CD14-positive monocyte (primary cell): ENCODE measurements at places on chromosomes 12 and 14.

GRCh38 chr12:69490920-69491643 is 20.9 kb downstream of the FRS2 start:
- DNase-seq, result no peak

DNA sequence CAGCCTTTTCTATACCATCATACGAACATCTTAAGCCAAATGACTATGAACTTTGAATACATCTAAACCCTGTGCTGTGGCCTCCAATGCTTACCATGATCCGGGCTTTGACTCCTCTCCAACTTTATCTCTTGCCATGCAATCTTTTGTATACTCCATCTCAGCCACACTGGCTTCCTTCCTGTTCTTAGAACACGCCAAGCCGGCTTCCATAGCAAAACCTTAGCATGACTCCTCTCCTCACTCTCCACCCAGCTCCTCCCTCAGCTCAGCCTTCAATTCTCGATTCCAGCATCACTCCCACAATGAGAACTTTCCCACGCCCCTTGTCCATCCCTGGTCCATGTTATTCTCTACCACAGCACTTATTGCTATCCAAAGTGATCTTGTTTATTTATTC is 228.3 kb downstream of the NTF3 start:
- no peak for DNase-seq

DNA sequence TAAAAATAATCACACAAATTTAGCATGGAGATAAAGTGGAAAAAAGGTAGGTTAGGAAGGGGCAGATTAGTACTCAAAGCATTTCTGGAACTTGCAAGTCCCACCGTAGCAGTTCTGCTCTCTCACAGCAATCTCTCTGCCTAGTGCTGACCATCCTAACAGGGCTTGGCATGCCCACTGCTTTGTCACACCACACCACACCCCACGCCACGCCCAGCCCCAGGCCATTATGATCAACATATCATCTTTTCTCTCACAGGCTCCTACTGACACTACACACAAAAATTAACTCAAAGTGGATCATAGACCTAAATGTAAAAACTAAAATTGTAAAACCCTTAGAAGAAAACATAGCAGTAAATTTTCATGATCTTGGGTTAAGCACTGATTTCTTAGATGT is 273.7 kb downstream of the DAD1 start:
- no peak for DNase-seq

DNA sequence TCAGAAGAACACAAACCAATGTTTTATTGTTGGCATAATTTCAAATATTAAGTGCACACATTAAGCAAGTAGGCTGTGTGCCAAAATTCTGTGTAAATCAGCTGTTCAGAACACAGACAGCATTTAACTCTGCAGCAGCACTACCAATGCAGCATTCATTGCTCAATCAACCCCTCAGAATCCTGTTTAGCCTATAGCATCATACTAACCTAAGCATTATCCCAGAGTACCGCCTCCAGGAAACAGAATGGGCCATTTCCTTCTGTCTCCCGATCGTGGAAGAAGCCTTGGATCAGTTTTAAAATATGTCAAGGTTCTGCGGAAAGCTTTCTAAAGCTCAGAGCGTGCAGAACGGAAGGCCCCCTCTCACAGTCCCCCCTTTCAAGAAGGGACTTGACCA is 3.3 kb downstream of the IL26 start:
- no peak for DNase-seq

DNA sequence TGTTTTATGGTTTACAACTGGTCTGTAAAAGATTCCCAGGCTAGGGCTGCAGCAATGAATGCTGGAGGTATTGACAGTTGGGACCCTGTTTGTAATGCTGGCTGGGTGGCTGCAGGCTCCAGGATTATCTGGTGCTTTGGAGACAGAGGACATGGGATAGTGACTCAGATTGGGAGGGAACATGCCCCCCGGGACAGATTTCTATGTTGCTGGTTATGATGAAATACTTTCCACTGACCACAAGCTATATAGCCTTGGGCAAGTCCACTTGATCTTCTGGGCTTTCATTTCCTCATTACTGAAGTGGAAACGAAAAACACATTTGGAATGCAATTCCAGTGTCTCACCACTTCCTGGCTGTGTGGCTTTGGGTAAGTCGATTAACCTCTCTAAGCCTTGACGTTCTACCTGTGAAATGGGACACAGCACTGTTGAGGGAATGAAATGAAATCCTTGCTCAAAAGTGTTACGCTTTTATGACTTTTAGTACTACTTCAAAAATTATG is 6.3 kb upstream of the TPCN1 start:
- peak; percentile 92 for DNase-seq

DNA sequence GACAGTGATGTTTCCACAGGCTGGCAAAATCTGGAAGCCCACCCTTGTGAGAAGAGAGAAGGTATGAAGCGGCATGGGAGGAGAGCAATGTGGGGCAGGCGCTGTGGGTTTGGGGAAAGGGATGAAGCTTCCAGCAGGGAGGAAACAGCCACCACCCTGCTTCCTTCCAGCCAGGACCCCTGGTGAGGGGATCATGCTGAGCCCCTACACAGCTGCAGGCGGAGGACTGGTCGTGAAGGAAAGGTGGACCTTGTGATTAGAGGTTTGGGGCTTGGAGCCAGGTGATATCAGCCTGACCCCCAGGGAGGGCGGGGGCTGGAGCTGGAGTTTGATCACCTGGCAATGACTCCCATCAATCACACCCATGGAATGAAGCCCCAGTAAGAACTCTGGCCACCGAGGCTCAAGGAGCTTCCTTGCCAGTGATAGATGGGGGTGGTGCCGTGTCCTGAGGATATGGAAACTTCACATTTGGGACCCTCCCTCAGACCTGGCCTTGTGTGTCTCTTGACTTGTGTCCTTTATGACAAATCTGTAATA is 48.6 kb downstream of the RIMBP2 start:
- no peak for DNase-seq

- no peak for DNase-seq
Measured at GRCh38 chr12:116803013-116803736, 65.1 kb downstream of the RNFT2 start.

DNA sequence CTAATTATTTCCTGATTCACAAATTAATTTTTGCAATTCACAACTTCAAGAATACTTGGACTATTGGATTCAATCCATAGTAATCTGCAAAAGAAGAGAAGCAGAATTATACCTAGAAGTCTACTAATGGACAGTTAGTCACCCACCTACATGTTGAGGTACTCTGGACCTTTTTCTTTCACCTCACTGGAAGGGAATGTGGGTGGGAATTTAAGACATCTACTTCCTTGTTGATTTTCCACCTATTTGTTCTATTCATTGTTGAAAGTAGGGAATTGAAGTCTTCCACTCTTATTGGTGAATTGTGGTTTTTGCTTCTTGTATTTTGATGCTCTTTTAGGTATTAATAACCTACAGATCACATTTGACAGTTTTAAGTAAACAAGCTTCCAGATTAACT is 11.0 kb downstream of the RESF1 start:
- no peak for DNase-seq

DNA sequence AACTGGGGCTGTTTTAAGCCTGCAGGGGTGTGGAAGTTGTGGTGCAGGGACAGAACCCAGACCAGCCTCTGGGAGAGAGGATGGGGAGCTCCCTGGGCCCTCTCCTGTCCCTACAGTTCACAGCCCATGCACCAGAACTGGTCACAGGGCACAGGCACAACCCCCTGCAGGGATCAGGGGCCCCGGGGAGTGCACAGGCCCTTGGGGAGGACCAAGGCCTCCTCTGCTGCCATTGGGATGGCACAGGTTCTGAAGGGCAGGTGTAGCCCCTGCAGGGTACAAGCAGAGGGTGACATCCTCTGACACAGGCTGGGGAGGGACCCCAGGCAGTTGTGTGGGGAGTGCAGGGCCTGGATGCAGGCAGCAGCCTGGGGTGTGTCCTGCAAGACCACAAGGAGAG is 66.4 kb upstream of the SFSWAP start:
- no peak for DNase-seq

DNA sequence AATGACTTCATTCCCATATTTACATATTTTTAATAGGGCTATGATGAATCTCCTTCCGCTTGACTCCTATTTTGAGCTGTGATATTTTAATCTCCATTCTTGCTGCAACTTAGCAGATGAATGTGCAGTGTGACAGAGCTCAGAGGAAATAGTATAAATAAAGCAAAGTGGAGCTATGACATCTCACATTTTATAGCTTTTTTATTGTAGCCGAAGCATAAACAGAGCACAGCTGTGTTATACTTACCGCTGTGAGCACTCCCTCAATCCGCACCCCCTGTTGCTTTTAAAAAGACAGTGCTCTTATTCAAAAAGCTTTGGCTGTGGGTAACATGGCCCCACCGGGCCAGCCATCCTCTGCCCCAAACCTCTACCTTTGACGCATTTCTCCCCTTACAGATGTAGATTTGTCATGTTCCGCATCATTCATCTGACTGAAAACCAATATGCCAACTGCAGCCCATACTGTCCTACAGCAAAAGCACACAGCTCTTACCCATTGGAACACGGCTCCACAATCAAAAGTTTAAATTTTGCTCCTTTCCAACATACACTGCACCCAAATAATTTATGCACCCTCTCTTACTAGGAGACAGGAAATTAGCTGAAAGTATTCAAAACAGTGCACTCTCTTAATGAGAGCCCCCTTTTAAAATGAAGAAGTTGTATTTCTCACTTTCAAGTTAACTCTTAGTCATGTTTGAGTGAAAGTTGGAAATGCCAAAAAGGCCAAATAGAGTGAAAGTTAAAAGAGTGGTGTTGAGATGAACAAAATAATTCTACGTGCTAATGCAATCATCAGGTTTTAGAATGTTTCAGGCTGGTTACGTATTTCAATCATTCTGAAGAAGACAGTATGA is 429.3 kb upstream of the SOX5 start:
- DNase-seq, result no peak

GRCh38 chr12:118307069-118307954 is 65.4 kb downstream of the TAOK3 start:
- peak; percentile 71 for DNase-seq

- no peak for DNase-seq
Measured at GRCh38 chr12:77553976-77554619, 276.6 kb upstream of the NAV3 start.

DNA sequence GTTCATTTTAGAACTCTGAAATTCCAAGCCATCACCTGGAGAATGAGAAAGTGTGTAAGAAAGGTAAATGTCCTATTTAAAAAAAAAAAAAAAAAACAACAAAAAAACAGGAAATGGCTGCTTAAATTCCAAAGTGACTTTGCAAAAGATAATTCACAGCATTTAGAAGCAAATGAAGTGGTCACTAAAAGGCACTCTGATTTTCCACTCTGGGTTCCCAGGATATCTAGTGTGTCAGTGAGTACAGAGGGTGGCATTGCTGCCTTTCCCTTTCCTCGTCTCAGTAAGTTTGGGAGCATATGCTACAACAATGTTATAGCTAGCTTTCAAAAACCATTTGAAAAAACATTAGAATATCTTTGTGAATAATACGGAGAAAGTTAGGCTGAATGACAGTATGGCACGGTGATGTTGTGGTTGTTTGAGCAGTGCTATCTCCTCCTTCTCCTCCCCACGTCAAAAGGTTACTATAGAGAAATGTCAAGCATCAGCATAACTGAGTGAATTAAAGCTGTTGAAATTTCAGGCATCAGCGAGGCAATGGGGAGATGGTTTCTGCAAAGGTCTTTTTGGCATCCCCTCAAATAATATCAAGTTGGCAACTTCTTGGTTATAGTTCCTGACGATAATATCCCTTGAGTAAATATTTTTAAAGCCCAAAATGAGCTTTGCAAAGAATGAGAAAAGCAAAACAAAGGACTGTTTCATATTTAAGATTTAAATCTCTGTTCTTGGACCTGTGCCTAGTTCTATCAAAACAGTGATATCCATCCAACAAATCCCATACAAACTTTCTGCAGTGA is 164.5 kb upstream of the E2F7 start:
- DNase-seq, result no peak

- no peak for DNase-seq
Measured at GRCh38 chr12:84696908-84697540, 215.6 kb downstream of the SLC6A15 start.

DNA sequence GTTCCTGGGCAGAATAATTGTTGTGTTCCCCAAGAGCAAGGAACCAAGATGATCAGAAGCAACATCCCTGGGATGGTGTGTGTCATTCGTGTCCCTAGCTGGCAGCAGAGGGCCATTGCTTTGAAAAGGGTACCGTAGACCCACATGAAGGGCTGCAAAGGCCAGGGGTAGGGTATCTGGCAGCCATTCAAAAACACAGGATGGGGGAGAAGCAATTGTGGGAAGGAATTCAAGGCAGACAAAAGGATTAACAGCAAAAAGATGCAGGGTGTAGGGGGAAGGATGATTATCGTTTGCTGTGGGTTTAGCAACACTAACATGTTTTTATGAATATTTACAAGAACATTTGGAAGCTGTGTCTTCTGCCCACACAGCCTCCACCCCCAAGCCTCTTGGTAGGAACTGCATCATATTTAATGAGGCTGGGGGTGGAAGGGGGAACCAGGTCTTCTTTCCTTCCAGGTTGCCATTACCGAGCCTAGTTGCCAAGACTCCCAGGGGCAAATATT is 169.0 kb upstream of the G2E3 start:
- no peak for DNase-seq

- DNase-seq, result peak; percentile 3
Measured at GRCh38 chr12:40525054-40525453, 167.2 kb upstream of the CNTN1 start.

DNA sequence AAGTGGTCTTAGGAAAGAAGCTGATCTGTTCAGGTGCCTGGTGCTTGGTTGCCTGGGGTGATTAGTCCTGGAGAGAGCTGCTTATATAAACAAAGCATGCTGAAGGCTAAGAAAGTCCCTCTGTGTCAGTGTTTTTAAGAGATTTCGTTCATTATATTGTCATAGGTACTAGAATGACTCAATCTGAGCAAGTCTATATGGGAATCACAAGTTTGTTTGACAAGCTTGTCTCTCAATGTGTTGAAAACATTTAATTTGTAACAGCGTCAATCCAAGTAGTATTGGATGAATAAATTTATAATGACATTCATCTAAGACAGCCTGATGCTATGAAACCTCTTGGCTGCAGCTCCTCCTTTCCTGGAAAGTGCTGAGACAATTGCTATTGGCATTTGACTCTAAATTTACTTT is 256.3 kb downstream of the TMTC2 start:
- no peak for DNase-seq

DNA sequence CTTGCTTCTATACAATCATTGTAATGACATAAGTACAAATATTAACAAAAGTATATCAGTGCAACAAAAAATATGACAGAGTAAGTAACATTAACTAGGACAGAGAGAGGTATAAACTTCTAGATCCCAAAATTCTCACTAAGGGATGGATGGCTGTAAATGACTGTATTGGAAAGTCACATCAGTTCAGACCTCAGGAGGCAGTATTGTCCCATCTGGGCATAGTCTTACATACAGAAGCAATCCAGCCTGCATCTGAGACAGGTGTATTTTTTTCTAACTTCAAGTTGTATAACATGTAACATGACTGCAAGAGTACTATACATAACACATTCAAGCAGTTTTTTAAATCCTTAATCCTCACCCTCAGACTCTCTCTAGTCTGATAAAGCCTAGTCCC is 99.0 kb downstream of the GARIN6 start:
- no peak for DNase-seq
